ENCODE measurements at places on chromosomes 16 and 17. TPM values are rescaled to one million over a fixed set of nuclear protein-coding genes. Genes with fewer than 3 reads are reported as not detected.
A peak's percentile ranks its signal among the peaks of the same experiment; 100 is the strongest.

DNA sequence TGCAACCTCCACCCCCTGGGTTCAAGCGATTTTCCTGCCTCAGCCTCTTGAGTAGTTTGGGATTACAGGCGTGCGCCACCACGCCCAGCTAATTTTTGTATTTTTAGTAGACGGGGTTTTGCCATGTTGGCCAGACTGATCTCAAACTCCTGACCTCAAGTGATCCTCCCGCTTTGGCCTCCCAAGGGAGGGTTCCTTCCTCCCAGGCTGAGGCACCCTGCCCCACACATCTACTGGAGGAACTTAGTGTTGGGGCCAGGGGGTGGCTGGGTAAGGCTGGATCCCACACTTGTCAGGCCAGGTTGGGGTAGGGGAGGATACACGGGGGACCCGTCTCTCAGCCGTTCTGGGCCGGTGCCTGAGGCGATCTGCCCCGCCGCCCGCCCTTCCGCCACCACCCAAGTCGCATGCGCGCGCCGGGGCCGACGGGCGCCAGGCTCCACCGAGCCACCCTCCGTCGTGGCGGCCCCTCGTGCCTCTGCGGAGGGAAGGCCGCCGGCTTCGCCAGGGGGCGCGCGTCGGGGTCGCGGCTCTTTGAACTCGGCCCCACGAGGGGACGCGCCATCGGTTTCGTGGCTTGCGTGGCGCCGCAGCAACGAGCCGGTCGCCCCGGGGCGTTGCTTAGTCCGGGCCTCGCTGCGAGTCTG, 15.9 kb downstream of the GRB7 start:
- H3K4me3 ChIP-seq = peak overlapping the region; percentile 37
- peaks cover 63% of the 10 kb centered on the region for H3K4me1 ChIP-seq
- peak overlapping the region; percentile 91 for H3K27ac ChIP-seq

GRCh38 chr16:87552072-87552718, 50.1 kb upstream of the JPH3 start:
- H3K27ac ChIP-seq = no peak overlapping the region
- peaks cover 5% of the 10 kb centered on the region for H3K4me1 ChIP-seq
- no peak for DNase-seq
- H3K36me3 ChIP-seq = no peaks in the 10 kb centered on the region
- no peak overlapping the region for H3K4me3 ChIP-seq
- no peaks in the 10 kb centered on the region for H3K27me3 ChIP-seq

- peaks cover 36% of the 10 kb centered on the region for H3K4me1 ChIP-seq
- no peak for DNase-seq
- no peaks in the 10 kb centered on the region for H3K36me3 ChIP-seq
- no peak overlapping the region for H3K27ac ChIP-seq
These were observed 1.3 kb downstream of the METRN start for GRCh38 chr16:716200-716568.

- no peaks in the 10 kb centered on the region for H3K4me1 ChIP-seq
- H3K27ac ChIP-seq = no peak overlapping the region
These were observed 28.8 kb upstream of the KLHDC4 start for GRCh38 chr16:87794485-87795078.

ARL5C gene
- total RNA-seq = not detected

- no peaks in the 10 kb centered on the region for H3K36me3 ChIP-seq
- DNase-seq = no peak
- H3K4me3 ChIP-seq = no peak overlapping the region
- H3K4me1 ChIP-seq = peaks cover 10% of the 10 kb centered on the region
- peaks cover 10% of the 10 kb centered on the region for H3K27me3 ChIP-seq
These were observed 1.6 kb downstream of the PPL start for GRCh38 chr16:4935241-4935855.

- no peaks in the 10 kb centered on the region for H3K36me3 ChIP-seq
- H3K27ac ChIP-seq = no peak overlapping the region
- no peak overlapping the region for H3K4me3 ChIP-seq
- no peaks in the 10 kb centered on the region for H3K4me1 ChIP-seq
These were observed 39.8 kb upstream of the METTL16 start for GRCh38 chr17:2551493-2551892.

GRCh38 chr16:68013440-68013839, 2.3 kb downstream of the DPEP2NB start:
- no peak overlapping the region for H3K4me3 ChIP-seq
- no peak for DNase-seq
- no peaks in the 10 kb centered on the region for H3K27me3 ChIP-seq
- H3K27ac ChIP-seq = no peak overlapping the region

NPIPB2 gene
- 19.6 TPM for total RNA-seq

GRCh38 chr17:57666201-57666870, 78.8 kb downstream of the CCDC182 start:
- H3K27me3 ChIP-seq = no peaks in the 10 kb centered on the region
- H3K4me3 ChIP-seq = no peak overlapping the region
- H3K36me3 ChIP-seq = no peaks in the 10 kb centered on the region
- no peak for DNase-seq

DNA sequence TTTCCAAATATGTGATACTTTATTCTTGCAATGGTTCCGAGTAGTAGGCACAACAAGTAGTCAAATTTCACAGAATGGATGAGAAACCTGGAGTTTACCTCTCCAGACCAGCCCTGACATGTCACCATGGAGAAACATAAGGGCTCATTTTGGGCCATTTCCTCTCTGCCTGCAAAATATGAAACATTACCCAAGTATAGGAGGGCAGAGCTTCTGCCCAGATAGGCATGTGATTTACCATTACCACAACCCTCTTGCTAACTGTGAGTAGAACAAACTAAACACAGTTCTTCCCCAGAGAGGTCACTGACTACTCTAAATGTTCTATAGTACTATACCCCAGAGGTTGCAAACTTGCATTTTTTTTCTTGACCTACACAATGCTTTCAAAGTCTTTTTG, 15.7 kb upstream of the KPNB1 start:
- DNase-seq = no peak
- H3K27ac ChIP-seq = no peak overlapping the region
- peaks cover 24% of the 10 kb centered on the region for H3K4me1 ChIP-seq
- H3K4me3 ChIP-seq = no peak overlapping the region
- no peaks in the 10 kb centered on the region for H3K27me3 ChIP-seq

SUMO2 gene
- total RNA-seq = 294 TPM

CCL23 gene
- 0.68 TPM for total RNA-seq

GRCh38 chr16:6189216-6189615, 1091.6 kb upstream of the EEF2KMT start:
- no peaks in the 10 kb centered on the region for H3K36me3 ChIP-seq
- no peak for DNase-seq
- H3K27ac ChIP-seq = no peak overlapping the region
- no peak overlapping the region for H3K4me3 ChIP-seq
- H3K27me3 ChIP-seq = no peaks in the 10 kb centered on the region
- no peaks in the 10 kb centered on the region for H3K4me1 ChIP-seq

All from natural killer cell (primary cell).